ENCODE measurements at places on chromosomes 13 and 19. TPM values are rescaled to one million over a fixed set of nuclear protein-coding genes. Genes with fewer than 3 reads are reported as not detected.

- DNase-seq: no peak
Measured at GRCh38 chr13:39692660-39693438, 37.4 kb downstream of the COG6 start.

DNA sequence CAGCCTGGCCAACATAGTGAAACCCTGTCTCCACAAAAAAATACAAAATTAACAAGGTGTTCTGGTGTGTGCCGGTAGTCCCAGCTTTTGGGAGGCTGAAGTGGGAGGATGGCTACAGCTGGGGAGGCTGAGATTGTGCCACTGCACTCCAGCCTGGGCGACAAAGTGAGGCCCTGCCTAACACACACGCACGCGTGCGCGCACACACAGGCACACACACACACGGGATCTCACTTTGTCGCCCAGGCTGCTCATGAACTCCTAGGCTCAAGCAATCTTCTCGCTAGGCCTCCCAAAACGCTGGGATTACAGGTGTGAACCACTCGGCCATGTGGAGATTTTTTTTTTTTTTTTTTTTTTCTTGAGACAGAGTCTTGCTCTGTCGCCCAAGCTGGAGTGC is 3.2 kb upstream of the BTBD2 start:
- no peak for DNase-seq

The PSG2 gene
- not detected for polyA plus RNA-seq

The SSC5D gene
- polyA plus RNA-seq: 2.6 TPM

DNA sequence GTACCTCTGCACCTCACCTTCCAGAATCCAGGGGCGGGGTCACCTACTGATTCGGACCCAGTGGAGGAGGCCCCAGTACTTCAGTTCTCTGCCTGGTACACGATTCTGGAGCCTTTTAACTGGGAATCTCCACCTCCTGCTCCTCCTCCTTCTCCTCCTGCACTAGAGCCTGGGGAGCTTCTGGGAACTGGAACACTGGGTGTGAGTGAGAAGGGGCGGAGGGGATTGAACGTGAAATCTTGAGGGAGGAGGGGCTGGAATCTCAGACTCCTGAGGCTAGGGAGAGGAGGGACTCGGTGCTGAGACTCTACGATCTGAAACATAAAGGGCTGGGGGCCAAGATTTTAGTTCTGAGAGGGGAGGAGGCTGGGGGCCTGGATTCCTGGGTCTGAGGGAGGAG is at the start of gene KLK8:
TSS of gene KLK8 (minus strand) at position 90 of the 400 bp plus-strand sequence. CDS start 437 bp downstream, outside the sequence.
- DNase-seq: no peak

DNA sequence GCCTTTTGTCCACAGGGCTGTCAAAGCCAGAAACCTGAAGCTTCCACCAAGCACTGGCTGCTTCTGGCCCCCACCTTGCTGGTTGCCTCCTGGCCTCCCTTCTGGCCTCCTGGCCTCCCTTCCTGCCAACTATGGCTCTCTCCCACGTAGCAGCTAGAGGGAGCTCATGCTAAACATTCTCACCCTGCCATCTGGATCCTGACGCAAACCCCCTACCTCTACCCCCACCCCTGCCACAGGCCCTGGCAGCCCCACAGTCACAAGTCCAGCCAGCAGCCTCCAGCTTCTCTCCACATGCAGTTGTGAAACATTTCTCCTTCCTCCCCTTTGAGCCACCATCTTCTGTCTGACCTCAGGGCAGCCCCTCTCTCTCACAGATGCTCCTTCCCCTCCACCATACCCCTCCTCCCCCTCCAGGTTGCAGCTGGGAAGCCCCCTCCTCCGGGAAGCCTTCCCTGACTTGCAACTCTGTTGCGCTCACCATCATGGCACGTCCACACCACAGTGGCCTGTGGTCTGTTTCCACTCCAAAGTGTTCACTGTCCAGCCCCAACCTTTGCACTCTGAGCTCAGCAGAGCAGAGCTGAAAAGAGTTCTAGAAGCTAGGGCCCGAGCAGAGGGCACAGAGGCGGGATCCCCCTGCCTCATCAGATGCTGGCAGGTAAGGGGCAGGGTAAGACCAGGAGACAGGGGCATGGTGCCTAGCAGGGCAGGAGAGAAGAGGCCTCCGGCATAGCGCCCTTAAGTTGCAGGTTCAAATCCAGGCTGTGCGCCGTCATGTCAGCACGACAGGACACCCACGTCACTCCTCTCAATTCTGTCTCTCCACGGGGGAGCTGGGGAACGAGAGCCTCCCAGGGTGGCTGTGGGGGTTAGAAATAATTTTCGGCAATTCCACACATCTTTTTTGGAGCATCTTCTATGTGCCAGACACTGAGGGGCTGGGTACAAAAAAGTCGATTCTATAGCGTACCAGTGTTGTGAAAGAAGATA is 7.3 kb downstream of the ADGRL1 start:
- DNase-seq: no peak

The PTPRH gene
- polyA plus RNA-seq: 0.11 TPM

The NKPD1 gene
- polyA plus RNA-seq: 0.21 TPM

DNA sequence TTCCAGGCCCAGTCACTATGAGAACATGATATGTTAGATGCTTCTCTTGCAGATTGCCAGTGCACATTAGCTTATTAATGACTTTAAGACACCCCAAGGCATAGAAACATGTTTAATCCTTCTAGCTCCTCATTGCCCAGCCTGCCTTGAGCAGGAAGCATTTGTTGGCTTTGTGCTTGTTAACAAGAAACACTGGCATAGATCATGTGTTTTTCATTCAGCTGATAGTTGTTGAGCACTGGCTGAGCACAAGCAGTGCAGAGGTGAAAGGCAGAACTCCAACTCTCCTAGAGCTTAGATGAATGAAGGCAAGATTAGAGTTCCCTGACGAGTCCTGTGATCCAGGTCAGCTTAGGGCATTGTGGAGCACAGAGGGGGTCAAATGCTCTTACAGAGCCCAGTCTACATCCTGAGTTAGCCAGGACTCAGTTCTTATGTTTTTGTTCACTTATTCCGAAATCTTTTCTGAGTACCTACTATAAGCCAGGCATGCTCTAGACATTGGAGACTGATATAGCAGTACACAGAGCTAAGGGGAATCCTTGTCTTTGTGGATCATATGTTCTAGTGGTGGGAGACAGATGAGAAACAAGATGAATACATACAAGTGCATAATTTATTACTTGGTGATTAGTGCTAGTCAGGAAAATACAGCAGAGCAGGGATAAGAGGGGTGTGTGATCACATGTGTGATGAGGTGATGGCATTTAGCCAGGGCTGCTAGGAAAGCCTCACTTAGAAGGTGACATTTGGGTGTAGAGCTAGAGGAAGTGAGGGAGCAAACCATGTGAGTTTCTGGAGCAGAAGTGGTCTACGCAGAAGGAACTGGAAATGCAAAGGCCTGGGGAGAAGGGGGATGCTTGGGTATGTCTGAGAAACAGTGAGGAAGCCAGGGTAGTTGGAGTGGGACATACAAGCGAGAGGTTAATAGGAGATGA is 101.2 kb downstream of the WASF3 start:
- DNase-seq: no peak

The DLL3 gene
- 0.67 TPM for polyA plus RNA-seq

The ZNF730 gene
- polyA plus RNA-seq: 10.2 TPM

- DNase-seq: no peak
Measured at GRCh38 chr19:6678690-6679109, 8.7 kb upstream of the TNFSF14 start.

GRCh38 chr13:39765801-39766463 is 110.5 kb downstream of the COG6 start:
- DNase-seq: no peak

- DNase-seq: no peak
Measured at GRCh38 chr19:8550070-8550469, 27.2 kb downstream of the MYO1F start.

The C2CD4C gene
- 1.9 TPM for polyA plus RNA-seq

DNA sequence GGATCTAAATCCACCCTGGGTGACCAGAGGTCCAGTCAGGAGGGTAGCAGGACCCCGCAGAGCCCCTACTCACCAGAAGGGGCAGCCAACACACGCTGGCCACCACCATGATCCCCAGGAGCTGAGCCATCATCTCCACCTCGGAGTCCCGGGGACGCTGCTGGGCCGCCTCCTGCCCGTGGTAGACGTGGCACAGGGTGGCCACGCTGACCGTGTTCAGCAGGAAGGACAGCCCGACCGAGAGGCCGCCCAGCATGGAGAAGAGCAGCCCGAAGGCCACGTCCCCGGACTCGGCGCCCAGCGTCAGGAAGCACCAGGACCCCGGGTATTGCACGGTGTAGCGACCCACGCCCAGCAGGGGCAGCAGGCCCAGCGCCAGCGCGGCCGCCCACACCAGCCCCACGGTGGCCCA is 6.9 kb downstream of the TBXA2R start:
- no peak for DNase-seq

DNA sequence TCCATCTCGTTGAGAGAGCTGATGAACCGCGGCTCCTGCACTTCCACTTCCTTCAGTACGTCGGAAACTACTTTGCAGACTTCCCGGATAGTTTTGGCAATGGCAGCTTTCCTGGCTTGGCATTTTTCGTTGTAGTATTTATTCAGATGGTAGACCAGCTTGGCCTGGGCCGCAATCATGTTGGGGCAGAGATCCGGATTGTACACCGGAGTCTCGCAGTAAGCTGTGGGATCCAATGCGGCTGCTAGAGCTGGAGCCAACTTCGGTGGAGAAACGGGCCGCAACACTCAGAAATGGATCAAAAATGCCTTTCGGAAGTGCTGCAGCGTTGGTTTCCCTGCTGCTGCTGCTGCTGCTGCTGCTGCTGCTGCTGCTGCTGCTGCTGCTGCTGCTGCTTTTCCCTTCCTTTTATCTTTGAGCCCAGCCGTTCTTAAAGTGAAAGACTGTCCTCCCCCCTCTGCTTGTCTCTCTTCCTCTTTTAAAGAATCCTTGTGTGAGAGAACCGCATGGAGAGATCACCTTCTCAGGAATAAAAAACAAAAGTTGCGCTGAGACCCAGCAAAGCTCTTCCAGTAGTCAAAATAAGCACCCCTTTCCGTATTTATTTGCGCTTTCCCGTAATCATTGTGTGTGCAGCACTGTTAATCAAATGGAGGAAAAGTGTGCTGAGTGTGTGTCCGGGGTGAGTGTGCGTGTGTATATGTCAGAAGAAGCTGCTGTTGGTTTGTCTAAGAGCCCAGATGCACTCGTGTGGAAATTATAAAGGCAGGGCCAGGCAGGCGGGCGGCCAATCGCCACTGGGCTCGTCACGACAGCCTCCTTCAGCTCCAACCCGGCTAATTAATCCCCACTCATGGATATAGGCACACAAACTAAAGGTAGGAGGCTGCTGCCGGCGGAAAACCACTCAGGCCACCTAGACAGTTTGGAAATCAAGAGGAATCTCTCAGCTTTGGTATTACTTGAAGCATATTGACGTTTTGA is at the start of gene MAB21L1:
TSS of gene MAB21L1 (minus strand) at position 730 of the 984 bp plus-strand sequence. CDS start at position 179, 551 bp downstream.
- DNase-seq: no peak

DNA sequence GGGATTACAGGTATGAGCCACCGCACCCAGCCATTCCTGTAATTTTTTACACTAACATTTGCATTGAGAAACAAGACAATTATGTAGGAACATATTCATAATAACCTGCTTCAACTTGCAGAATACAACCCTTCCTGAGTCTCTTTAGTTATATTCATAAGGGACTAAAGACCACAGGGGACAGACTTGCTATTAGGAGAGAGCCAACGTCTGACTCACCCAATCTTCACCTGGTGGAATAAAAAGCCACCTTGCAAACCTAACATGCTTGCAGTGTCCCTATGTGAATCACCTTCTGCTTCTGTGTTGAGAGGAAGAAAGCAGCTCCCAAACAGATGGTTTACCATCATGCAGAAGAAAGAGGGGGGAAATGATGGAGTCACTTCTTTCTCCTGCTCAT is 456.1 kb downstream of the PCDH9 start:
- no peak for DNase-seq

DNA sequence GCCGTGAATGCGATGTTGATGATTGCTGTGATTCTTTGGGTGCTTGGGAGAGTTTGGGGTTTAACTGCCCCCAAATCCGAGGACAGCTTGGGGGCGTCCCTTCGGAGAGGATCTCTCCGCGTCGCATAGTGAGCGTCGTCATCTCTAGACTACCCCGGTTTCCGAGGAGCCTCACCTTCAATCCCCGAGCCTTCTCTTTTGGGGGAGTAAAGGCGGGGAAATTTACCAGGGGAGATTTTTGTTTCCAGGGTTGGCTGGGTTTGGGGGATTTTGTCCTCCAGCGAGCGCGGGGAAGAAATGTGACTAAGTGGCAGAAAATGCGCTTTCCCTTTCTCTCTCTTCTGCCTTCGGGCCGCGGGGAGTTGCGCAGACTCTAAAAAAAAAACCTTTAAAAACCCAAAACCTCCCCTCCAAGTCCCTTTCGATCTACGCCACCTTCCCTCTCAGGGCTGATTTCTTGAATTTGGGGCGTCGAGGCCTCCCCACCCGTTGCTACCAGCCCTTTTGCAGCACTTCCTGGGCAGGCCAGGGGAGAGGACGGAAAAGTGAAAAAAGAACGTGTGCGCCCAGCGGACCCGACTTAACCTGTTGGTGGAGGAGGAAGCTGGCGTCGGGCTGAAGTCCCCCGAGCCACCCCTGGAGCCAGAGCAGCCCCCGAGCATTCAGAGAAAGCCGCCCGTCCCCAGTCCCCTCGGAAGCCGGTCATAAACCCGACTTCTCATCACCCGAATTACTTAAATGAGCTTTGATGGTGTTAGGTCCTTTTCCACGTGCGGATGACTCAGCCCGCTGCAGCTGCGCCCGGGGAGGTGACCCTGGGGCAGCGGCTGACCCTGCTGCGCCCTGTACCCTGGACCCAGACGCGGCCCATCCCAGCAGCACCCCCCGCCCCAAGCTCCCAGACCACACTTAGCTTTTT is 17.7 kb downstream of the NFIX start:
- no peak for DNase-seq

Measured in left renal pelvis (tissue), 4 donors.